ENCODE measurements at places on chromosomes 1 and 21.

- no peak for DNase-seq
These were observed 1.3 kb downstream of the IGSF9 start for GRCh38 chr1:159943908-159944622.

DNA sequence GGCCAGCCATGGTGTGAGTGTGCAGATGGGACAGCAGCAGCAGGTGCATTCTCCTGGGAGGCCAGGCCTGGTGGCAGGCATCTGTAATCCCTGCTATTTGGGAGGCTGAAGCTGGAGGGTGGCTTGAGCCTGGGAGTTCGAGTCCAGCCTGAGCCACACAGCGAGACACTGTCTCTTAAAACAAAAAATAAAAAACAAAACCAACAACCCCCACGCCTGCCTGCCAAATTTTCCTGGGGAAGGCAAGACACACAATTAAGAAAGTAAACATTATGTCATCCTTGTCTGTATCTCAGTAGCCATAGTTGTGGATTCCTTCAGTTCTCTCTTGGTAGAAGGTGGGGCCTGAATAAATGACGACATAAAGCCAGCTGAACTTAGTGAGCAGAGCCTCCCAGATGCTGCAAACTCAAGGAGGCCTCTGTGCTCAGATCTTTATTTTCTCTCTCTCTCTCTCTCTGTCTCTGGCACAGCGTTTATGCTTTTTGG is 57.6 kb upstream of the CD34 start:
- DNase-seq: no peak

DNA sequence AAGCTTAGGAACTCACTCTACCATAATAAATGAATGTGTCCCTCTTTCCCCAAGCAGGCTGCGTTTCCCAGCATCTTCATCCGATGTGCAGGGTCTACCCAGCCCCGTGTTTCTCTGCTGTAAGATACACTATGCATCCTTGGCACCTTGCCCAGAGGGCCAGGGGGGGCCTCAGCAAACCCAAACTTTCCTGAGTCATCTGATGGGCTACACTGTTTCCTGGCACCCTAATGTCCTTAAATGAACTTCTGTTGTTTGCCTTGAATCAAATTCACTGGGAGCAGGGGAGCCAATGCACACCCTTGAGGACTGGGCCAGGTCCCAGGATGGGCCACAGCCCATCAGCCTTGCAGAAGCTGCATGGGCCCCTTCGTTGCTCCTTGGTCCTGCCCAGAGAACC is 145.5 kb downstream of the IGSF21 start:
- no peak for DNase-seq

GRCh38 chr1:110243574-110243973 is 33.5 kb downstream of the KCNC4 start:
- peak; percentile 9 for DNase-seq

- no peak for DNase-seq
These were observed 18.2 kb upstream of the RHOU start for GRCh38 chr1:228717081-228717480.

GRCh38 chr1:31726715-31727114 is 22.9 kb upstream of the COL16A1 start:
- DNase-seq: no peak

DNA sequence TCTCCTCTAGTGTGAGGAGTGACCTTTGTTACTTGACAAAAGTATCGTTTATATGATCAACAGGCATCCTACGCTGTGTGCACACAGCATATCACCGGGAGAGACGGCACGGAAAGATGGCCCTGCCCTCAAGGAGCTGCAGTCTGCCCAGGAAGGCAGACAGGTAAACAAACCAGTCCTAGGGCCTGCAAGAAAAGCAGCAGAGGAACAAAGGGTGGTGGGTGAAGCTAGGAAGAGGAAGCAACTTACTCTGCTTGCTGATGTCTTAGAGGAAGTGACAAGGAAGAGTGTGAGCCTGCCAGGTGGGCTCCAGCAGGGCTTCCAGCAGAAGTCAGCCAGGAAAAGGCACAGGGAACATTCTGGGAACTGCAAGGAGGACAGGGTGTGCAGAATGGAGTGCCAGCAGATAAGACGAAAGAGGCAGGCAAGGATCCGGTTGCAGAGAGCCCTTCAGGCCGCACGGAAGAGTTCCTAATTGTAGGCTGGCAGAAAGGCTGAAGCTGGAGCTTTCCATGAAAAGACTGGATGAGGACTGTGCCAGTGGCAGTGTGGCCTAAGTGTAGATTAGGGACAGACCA is 106.7 kb downstream of the SLC45A1 start:
- DNase-seq: peak; percentile 55

GRCh38 chr1:26315874-26316850 is 1.6 kb upstream of the CD52 start:
- DNase-seq: no peak

GRCh38 chr1:214310010-214310409 is 29.1 kb downstream of the SMYD2 start:
- DNase-seq: peak; percentile 27

DNA sequence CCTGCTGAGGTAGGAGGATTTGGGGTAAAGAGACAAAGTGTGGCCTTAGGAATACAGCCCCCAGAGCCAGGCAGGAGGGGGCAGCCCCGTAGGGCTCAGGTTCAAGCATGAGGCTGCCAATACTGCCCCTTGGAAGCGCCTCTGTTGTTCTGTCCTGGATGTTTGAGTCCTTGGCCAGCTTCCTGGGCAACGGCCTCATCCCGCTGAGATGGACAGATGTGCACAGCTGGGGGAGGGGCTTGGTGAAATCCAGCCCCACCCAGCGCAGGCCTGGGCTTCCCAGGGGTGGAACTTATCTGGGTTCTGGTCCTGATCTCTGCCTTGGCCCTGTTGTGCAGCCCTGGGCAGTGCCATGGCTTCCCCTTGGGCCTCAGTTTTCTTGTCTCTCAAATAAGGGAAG is 34.8 kb upstream of the MAN1C1 start:
- DNase-seq: no peak

- DNase-seq: no peak
These were observed 35.6 kb downstream of the EGLN1 start for GRCh38 chr1:231386466-231386865.

- no peak for DNase-seq
These were observed 123.3 kb downstream of the HMCN1 start for GRCh38 chr1:185857442-185857841.

All from activated CD4-positive, alpha-beta T cell treated with anti-CD3 and anti-CD28 coated beads, Interleukin-2, Interleukin-4, amounts not matched to agents 100 ng/mL and 50 ng/mL, durations not matched to agents 16 hours and 8 hours (primary cell).